ENCODE measurements at places on chromosomes 11 and 22.

GRCh38 chr11:87397011-87397865 lies 359.5 kb downstream of the TMEM135 start:
- no peak for DNase-seq

DNA sequence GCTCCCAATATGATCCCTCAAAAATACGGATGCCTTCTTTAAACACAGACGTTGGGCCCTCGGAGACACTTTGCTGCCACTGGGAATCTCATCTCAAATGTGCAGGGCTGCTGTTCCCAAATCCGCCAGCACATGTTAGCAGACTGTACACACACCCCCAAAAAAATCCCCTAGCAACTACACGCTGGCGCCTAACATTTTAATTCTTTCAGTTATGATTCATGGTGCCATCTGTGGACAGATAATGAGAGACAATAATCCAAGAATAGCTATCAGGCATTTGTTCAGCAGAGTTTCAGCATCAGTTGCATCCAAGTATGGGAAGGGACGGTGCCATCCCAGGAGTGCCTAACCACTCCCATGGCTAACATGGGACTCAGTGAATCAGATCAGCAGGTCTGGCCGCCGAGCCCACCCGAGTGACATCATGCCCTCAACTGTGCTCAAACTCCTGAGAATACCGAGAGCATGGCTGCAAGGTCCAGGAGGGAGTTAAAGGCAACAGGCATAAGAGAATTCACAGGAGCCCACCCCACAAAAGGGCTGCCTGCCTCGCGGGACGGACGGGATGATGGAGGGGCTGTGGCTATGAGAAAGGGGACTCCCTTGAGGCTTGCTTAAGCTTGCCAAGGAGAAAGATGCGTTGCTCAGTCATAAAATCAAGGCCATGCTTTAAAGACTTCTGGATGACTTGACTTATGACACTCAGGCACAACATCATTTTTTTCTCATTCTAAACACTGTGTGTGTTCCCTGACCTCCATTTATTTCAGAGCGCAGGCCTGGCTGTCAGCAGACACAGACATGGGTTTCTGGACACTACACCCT lies 337.0 kb downstream of the SHANK2 start:
- no peak for DNase-seq

- no peak for DNase-seq
Measured at GRCh38 chr11:134670247-134670782, 258.3 kb upstream of the B3GAT1 start.

- no peak for DNase-seq
Measured at GRCh38 chr11:12099132-12099873, 11.1 kb upstream of the MICAL2 start.

DNA sequence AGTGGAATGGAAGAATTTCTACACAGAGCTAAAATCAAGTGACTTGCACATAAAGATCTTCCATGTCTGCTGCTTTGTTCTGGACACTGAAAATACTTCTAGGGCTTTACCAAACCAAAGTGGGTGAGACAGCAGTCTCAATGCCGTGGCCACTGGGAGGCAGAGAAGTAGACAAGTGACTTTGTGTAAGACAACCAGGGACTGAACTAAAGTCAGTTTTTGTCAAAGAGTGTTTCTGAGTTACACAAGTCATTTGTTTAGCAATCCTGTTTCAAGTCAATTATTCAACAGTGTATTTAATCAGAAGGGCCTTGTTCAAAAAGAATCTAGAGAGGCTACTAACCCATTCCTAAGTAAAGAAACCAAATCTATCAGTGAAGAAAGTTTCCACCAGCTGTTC lies 46.6 kb downstream of the TCP11L1 start:
- DNase-seq: no peak

DNA sequence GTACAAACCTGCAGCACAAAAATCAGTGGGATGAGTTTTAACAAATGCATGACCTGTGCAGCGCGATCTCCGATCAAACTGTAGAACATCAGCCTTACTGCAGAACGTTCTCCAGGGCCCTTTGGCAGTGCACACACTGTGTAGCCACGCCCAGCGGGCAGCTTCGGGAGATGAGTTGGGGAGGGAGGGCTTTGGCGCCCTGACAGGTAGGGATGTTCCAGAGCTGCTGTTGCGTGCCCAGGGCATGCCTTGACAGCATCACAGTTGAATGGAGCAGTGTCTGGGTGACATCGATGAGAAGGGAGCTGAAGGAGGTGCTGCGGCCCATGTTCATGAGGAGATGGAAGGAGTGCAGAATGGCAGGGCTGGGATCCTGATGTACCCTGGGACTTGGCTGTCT lies 80.2 kb downstream of the TBC1D22A start:
- no peak for DNase-seq

DNA sequence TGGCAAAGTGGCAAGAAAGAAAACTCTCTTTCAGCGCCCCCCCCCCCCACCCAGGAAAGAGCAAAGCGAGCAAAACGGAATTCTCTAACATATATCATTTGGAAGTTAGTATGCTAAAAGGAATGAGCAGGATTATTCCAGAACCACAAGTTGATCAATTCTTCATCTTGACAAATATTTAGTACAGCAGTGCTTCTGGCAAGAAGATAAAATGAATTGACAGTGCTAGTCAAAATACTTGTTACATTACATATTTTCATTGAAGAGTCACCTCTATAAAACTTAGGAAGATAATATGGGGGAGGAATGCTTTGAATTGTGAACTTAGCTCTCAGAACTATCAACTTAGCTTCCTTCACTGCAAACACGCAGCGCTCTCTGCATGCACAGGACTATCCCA lies 377.4 kb downstream of the DYNC2H1 start:
- DNase-seq: no peak

GRCh38 chr11:2579315-2580060 lies 120.3 kb downstream of the KCNQ1OT1 start:
- no peak for DNase-seq

GRCh38 chr11:14645985-14646900 lies 2.6 kb downstream of the PDE3B start:
- DNase-seq: no peak

- DNase-seq: no peak
Measured at GRCh38 chr11:89052220-89052619, 13.6 kb downstream of the GRM5 start.

DNA sequence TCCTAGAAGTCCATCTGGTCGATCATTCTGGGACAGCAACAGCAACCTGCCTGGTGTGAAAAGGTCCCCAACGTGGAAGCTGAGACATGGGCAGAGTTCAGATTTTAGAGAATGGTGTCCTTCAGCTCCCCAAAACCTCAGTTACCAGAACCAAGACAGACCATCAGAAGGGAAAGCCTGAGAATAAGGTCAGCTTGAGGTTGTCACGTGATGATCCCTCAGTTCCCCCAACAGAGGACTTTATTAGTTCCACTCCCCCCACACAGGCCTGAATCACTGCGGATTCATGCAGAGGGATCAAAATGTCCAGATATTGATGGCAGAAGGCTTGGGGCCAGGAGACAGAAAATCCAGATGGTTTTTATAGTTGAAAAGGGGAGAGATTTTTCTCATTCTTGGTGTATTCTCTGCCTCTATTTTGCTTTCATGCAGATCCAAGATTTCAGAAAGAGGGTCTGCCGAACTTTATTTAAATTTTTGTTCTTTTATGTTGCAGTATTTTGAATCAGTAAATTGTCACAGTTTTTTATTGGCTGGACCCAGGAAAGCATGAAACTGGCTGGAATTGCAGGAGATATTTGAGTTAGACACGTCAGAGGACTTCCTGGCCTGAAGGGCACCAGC lies 139.0 kb upstream of the NTM start:
- no peak for DNase-seq

- DNase-seq: no peak
Measured at GRCh38 chr11:119382101-119382500, 611 bp upstream of the USP2 start.

DNA sequence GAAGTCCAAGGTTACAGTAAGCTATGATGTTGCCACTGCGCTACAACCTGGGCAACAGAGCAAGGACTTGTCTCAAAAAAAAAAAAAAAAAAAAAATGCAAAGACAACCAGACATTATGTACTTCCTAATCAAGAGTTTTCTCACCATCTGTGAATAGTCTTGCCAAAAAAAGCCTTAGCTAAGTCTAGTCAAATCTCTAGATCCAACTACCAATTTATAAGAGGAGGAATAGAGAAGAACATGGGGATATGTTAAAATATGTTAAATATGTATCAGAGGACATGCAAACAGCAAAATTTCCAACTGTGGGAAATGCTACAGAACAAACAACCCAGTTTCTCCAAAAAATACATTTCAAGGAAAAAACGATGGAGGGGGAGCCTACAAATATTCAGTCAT lies 45.6 kb downstream of the USP28 start:
- no peak for DNase-seq

- DNase-seq: no peak
Measured at GRCh38 chr11:16883174-16883573, 131.0 kb downstream of the PLEKHA7 start.

- no peak for DNase-seq
Measured at GRCh38 chr11:69962152-69962551, 116.0 kb upstream of the ANO1 start.

DNA sequence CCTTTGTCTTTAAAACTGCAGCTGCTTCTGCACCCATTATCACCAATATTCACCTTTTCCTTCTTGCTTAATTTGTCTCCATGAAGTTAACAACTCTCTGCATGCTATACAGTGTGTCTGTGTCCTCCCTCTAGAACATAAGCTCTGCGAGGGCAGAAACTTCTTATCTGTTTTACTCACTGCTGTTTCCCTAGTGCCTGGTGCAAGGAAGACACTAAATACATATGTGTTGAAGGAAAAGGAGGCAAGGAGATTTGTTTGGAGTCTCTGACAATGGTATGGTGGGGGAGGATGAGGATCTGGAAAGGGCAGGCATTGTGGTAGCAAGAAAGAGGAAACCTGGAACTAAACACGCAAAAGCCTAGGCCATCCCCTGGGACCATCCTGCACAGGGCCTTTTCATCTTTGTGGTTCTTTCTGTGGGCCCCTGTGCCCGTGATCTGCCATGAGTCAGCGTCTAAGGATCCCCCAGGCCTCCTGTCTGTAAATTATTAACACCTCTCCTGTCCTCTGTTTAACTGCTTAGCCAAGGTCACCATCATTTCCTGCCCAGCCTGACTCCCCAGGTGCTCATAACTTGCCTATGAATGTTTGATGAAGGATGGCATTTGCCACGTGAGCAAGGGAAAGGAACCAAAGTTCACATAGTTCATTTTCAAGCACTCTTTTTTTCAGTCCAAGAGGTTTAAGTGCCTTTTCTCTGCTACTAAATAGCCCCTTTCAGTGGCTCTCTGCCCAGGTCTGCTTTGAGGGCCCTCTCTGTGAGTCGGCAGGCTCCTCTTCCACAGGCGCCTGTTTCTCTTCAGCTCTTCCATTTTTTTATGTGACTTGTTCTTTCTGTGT lies 131.1 kb downstream of the RASSF10 start:
- DNase-seq: no peak

- no peak for DNase-seq
Measured at GRCh38 chr22:17920992-17921650, 103.2 kb downstream of the MICAL3 start.

GRCh38 chr11:70204466-70204799 lies 1.3 kb downstream of the FADD start:
- DNase-seq: no peak

DNA sequence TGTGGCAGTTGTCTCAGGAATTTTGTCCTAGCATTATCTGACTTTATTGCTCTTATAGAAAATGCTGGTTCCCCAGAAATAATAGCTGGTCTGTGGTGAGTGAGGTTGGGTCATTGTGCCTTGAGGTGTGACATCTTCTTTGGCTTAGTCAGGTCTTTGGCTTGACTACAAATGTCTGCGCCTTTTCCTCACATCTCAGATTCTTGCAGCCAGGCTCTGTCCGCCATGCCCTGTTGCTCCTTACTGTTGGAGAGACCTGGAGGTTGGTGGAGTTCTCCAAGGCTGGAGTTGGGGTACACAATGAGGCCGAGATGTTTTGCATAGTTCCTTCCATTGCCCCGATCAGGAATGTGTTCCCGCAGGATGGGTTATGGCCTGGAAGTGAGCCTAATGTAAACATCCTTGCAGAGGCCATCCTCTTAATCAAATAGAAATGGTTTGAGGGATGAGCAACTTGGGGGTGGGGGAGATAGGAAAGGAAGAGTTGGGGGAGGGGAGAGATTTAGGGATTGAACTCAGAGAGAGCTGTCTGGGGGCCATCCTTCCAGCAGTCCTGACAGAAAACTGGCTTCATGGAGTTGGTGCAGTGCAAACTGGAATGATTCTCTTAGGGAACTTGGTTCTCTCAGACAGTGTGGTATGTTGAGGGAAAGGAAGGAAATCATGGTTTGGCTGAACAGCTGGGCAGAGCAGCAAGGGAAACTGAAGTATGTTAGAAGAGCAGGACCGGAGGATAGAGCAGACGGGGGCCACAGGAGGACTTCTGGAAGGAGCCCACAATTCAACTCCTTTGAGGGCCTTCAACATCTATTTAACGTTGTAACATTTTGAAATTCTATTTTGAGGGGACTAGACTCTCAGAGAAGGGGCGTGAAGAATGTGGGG lies 49.9 kb downstream of the ZBTB16 start:
- DNase-seq: no peak

GRCh38 chr11:86918973-86919372 lies 36.2 kb downstream of the FZD4 start:
- no peak for DNase-seq

- DNase-seq: no peak
Measured at GRCh38 chr11:113615098-113615497, 91.0 kb downstream of the TMPRSS5 start.

DNA sequence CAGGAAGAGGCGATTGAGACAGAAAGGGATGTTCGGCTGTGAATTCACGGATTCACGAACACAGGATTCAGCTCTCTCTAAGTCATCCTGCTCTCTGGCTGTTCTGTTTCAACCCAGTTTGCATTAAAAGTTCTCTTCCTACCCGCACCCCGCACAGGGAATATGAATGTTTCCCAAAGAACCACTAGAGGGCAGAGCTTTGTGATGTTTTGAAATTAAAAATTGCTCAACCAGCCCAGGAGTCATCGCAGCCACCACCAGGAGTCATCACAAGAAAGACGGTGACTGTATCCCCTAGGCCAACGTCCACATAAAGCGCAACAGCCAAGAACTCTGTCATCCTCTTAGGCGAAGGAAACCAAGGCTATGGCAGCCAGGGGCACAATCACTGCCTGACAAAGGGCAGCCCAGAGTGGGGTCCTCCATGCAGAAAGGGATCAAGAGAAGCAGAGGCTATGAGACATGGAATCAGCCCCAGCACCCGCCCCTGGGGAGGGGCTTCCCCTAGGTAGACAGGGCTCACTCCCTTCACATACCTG lies 122.4 kb downstream of the WT1 start:
- DNase-seq: peak; percentile 12

- no peak for DNase-seq
Measured at GRCh38 chr22:46589871-46590271, 30.3 kb upstream of the GRAMD4 start.

GRCh38 chr22:27100789-27101188 lies 443.4 kb downstream of the MIAT start:
- no peak for DNase-seq

DNA sequence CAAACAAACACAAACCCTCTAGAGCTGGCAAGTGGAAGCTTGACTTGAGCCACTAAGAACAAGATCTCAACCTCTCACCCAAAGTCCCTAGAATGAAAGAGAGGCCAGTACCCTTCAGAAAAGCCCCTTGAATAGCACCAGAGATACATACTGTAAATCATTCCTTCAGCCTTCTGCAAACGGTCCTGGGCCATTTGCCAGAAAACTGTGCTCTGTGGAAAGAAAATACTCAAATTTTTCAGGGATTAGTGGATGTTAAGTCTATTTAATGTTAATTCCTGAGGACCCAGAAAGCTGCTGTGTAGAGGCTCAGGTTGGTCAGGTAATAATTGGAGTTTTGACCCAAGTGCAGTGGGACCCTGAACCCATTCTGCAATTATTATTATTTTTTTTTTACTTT lies 16.9 kb downstream of the SERPINH1 start:
- DNase-seq: no peak

All from CD4-positive, alpha-beta T cell treated with Interferon gamma for 1 hour (primary cell).